Central memory CD4-positive, alpha-beta T cell (primary cell): ENCODE measurements at places on chromosomes 12 and 14.
A peak's percentile ranks its signal among the peaks of the same experiment; 100 is the strongest.

- DNase-seq = no peak
Measured at GRCh38 chr14:100393906-100394732, 71.0 kb downstream of the SLC25A47 start.

GRCh38 chr14:75452324-75452723 lies 24.5 kb downstream of the JDP2 start:
- no peak for DNase-seq

DNA sequence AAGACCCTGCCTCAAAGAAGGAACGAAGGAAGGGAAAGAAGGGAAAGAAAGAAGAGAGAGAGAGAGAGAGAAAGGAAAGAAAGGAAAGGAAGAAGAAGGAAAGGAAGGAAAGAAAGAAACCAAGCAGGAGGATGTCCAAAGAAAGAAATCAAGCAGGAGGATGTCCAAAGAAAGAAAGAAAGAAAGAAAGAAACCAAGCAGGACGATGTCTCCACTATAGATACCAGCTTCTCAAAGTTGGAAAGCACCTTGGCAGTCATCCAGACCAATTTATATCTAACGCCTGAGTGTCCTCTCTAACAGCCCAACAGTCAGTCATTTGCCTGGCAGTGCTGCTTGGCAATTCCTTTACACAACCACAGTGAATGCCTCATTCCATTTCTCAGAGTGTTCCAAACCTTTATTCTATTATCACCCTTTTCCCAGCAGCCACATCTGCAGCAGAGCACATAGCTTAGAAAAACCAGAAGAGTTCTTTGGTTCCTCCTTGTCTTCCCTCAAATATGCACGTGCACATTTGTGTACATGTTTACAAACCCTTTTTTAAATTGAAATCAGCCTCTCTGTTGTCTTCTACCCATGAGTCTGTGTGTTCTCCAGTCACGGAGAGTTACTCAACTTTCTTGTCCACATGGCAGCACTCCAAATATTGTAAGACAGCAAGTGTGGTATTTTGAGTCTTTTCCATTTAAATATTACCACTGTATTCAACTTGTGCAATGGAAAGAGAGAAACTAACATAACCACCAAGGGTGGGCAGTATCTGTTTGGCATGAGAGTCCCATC lies 138.4 kb downstream of the STXBP6 start:
- no peak for DNase-seq

- DNase-seq = no peak
Measured at GRCh38 chr12:46744283-46744682, 81.5 kb downstream of the SLC38A4 start.

GRCh38 chr14:50775357-50775756 lies 55.6 kb downstream of the NIN start:
- no peak for DNase-seq

DNA sequence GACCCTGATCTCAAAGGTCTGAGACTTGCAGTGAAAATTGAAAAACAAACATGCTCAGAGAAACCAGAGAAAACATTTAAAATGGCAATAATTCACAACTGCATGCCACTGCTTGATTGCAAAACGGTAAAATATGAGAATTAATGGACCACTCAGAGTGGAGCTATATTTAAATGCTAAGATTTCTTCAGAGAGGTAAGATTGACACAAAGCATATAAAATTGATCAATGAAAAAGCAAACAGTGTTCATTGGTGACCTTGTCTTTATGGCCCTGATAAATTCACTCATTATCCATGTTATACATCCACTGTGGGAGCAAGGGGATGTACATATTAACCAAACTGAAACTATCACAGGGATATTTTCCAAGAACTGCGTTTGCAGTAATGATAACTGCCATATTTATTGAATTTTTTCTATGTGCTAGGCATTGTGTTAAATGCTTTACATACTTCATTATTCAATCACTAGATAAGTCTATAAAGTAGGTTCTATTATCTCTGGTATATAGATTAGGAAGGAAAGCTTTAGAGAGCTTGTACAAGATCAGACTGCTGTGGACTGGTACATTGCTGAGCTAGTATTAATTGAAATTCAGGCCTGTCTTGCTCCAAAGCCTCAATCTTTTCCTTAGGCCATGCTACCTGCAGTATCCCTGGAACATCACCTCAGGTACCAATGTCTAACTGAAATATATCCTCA lies 113.9 kb upstream of the LMO3 start:
- DNase-seq = no peak

- DNase-seq = no peak
Measured at GRCh38 chr14:72943876-72944430, 17.7 kb downstream of the DCAF4 start.

GRCh38 chr14:51607711-51608110 lies 44.0 kb upstream of the FRMD6 start:
- DNase-seq = no peak

DNA sequence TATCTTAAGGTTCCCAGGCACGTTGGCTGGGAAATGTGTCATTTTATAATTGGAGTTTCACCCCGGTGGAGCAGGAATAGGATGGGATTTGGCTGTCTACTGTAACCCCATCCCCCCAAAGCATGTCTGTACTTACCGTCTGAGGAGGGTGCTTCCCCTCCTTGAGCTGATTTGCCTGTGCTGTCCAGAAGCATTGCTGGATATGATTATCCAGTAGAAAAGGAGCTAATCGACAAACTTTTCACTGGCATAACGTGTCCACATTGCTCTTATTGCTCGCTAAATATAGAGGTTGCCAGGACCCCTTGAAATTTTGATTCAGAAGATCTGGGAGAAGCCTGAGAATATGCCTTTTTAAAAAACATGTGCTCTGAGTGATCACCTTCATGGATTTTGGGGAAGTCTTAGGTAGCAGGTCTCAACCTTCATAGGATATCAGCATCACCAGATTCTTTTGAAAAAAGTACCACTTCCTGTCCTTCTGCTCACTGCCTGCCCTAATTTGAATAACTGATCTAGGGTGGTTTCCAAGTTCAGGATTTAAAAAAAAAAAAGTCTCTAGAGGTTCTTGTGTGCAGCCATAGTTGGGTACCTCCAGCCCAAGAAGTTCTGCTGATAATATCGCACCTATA lies 80.4 kb upstream of the KCNA1 start:
- peak; percentile 60 for DNase-seq

DNA sequence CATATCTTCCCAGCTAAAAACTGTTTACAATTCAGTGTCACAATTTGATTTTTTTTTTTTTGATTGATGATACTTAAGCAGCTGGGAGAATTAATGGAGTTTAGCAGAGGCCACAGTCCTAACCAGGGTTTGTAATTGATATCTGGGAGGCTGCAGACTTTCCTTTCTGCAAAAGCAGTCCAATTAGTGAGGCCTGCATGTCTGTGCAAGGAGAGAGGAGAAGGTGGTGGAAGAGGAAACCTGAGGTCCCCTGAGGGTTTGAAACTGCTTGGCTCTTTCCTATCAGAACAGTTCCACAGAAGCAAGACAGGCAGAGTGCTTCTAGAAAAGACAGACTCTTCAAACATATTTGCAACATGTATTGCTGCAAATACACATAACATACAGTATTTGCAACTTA lies 160.8 kb upstream of the KRR1 start:
- DNase-seq = no peak

- no peak for DNase-seq
Measured at GRCh38 chr12:41289501-41289900, 101.4 kb downstream of the PDZRN4 start.

DNA sequence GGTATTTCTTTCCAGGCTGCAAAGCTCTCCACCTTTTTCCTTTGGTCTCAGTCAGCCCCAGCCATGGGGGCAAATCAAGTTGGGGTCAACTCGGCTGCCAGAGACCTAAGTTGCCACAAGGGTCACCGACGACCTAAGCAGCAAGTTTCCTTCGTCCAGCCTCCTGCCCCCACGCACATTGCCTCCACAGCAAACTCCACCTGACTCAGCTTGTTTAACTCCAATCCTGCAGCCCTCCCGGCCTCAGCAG lies 767 bp upstream of the KCNMB4 start:
- DNase-seq = peak; percentile 0
